ENCODE measurements at places on chromosomes 16 and 17. TPM values are rescaled to one million over a fixed set of nuclear protein-coding genes. Genes with fewer than 3 reads are reported as not detected.

DNA sequence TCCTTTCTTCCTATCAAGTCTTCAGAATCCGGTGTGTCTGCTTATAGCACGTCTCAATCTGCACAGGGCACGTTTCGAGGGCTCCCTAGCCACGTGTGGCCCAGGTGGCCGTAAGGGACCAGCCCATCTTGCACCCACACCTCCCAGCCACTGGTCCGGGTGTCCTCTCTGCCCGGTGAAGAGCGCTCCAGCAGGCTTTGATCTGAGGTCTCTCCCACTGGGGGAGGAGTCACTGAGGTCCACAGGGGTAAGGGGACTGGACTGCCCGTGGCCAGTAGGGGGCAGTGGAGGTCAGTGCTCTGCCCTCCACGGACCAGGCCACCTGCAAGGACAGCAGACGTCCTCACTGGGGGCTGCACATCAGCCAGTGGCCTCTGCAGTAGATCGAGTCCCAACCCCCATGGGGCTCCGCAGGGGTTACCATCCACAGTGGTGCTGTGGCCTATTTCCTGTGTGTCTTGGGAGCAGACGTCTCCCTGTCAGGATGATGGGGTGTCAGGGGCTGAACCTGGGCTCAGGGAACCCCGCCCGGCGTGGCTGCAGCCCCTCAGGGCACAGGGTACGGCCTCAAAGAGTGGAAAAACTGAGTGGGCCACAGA, 204.1 kb upstream of the CIBAR2 start:
- H3K4me3 ChIP-seq: no peak overlapping the region
- H3K36me3 ChIP-seq: no peaks in the 10 kb centered on the region
- H3K27ac ChIP-seq: no peak overlapping the region
- DNase-seq: no peak
- no peaks in the 10 kb centered on the region for H3K27me3 ChIP-seq

PIRT gene
- 0.60 TPM for polyA plus RNA-seq

TMC7 gene
- 1.8 TPM for polyA plus RNA-seq

DNA sequence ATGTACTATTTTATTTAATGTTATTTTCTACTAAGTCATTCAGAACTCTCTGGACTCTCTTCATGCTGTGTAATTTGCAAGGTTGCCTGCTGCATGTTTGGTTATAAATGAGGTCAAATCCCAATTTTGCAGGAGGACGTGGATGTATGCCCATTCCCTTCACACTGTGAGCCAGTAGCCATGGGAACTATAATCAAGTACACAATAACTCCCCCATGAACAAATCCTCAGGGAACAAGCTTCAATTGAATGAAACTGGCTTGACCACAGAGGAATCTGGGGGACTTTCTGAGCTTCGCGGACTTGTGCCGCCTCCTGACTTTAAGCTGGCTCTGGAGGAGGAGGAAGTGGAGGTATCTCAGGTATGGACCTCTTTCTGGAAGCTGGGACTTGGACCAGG, 14.6 kb upstream of the KCTD13 start:
- no peak overlapping the region for H3K27ac ChIP-seq
- no peak for DNase-seq
- H3K36me3 ChIP-seq: no peaks in the 10 kb centered on the region
- H3K4me1 ChIP-seq: peaks cover 16% of the 10 kb centered on the region
- H3K27me3 ChIP-seq: no peaks in the 10 kb centered on the region

DNA sequence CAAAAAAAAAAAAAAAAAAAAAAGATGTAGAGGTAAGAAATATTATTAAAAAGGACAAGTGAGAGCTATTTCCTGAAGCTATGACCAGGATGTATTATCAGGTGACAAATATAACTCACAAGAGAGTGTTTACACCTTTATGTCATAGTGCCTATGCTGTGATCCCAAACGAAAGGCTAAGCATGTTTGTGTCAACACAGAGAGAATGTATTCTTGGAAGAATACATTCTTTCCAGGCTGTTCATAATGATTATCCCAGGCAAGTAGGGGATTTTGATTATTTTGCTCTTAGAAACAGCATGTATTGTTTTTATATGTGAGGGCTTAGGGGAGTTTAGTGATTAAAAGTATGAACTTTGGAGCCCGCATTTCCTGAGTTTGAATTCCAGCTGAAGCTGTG, 175.0 kb downstream of the SPECC1 start:
- H3K36me3 ChIP-seq: no peaks in the 10 kb centered on the region
- H3K27ac ChIP-seq: no peak overlapping the region
- no peak overlapping the region for H3K4me3 ChIP-seq
- no peaks in the 10 kb centered on the region for H3K27me3 ChIP-seq
- H3K4me1 ChIP-seq: peaks cover 7% of the 10 kb centered on the region
- no peak for DNase-seq

E4F1 gene
- polyA plus RNA-seq: 25.3 TPM

CLEC18B gene
- not detected for polyA plus RNA-seq

- H3K27ac ChIP-seq: peak overlapping the region; percentile 74
- no peak for DNase-seq
- H3K36me3 ChIP-seq: no peaks in the 10 kb centered on the region
- H3K4me3 ChIP-seq: no peak overlapping the region
Observed at GRCh38 chr17:78316867-78317789, 42.7 kb downstream of the SOCS3 start.

GRCh38 chr16:81997738-81998137, 13.5 kb downstream of the SDR42E1 start:
- no peak overlapping the region for H3K4me3 ChIP-seq
- H3K27ac ChIP-seq: peak overlapping the region; percentile 81
- peaks cover 9% of the 10 kb centered on the region for H3K36me3 ChIP-seq
- H3K27me3 ChIP-seq: no peaks in the 10 kb centered on the region

- no peaks in the 10 kb centered on the region for H3K4me1 ChIP-seq
- no peak overlapping the region for H3K27ac ChIP-seq
- no peak for DNase-seq
- no peaks in the 10 kb centered on the region for H3K36me3 ChIP-seq
- H3K4me3 ChIP-seq: no peak overlapping the region
- H3K27me3 ChIP-seq: no peaks in the 10 kb centered on the region
Observed at GRCh38 chr17:37312137-37312923, 63.5 kb upstream of the C17orf78 start.

DNA sequence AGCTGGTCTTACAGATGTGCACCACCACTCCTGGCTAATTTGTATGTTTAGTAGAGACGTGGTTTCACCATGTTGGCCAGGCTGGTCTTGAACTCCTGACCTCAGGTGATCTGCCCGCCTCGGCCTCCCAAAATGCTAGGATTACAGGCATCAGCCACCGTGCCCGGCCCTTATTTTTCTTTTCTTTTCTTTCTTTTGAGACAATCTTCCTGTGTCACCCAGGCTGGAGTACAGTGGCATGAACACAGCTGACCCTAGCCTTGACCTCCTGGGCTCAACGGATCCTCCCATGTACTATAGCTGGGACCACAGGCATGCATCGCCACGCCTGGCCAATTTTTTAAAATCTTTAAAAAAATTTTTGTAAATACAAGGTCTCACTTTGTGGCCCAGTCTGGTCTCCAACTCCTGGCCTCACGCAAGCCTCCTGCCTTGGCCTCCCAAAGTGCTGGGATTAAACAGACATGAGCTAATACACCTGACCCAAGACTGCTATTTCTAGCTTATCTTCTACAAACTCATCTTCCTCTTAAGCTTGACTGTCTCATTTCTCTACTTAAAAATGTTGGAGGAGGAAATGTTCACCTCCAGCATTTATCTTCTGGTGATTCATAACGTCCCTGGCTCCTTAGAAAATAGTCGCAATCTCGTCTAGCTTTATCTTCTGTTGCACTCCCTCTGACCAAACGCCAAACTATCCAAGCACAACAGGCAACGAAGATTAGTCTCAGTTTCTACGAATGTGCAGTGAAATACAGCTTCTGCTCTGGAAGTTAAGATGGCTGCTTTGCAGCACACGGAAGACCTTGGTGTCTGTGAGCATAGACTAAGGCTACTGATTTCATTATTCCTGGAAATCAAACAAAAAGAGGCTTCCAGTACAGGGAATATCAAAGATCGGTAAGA, 8.2 kb upstream of the TMEM94 start:
- H3K27me3 ChIP-seq: no peaks in the 10 kb centered on the region
- no peaks in the 10 kb centered on the region for H3K36me3 ChIP-seq
- no peak for DNase-seq
- H3K27ac ChIP-seq: no peak overlapping the region

MT4 gene
- polyA plus RNA-seq: not detected

GRCh38 chr16:78310990-78311561, 211.6 kb downstream of the WWOX start:
- no peak overlapping the region for H3K27ac ChIP-seq
- no peak overlapping the region for H3K4me3 ChIP-seq
- H3K36me3 ChIP-seq: no peaks in the 10 kb centered on the region
- H3K4me1 ChIP-seq: no peaks in the 10 kb centered on the region
- no peak for DNase-seq

DNA sequence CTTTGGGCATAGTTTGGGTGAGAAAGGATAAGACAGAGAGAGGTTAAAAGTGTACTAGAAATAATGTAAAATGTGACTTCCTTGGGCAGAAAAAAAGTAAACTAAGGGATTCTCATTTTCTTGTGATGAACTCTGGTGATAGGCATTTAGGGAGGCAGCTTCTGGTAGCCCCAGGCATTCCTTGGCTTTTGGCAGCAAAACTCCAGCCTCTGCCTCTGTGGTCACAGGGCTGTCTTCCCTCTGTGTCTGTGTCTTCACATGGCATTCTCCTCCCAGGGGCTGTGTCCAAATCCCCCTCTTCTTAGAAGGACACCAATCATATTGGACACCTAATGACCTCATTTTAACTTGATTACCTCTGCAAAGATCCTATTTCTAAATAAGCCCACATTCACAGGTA, 54.7 kb downstream of the HS3ST3B1 start:
- no peaks in the 10 kb centered on the region for H3K27me3 ChIP-seq
- no peak overlapping the region for H3K27ac ChIP-seq
- no peaks in the 10 kb centered on the region for H3K4me1 ChIP-seq
- no peak for DNase-seq
- H3K36me3 ChIP-seq: no peaks in the 10 kb centered on the region
- H3K4me3 ChIP-seq: no peak overlapping the region

EVPL gene
- polyA plus RNA-seq: 4.6 TPM

SYCE1L gene
- polyA plus RNA-seq: 0.92 TPM

DNA sequence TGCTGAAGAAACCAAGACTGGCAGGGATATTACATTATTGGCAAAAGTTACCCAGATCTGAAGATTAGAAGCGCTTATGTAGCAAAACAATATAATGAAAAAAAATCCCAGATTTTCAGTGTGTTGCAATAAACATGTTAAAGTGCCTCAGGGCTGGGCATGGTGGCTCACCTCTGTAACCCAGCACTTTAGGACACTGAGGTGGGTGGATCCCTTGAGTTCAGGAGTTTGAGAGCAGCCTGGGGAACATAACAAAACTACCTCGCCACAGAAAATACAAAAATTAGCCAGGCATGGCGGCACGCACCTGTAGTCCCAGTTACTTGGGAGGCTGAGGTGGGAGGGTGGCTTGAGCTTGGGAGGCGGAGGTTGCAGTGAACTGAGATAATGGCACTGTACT, 6.8 kb downstream of the ZNF207 start:
- H3K36me3 ChIP-seq: peaks cover 38% of the 10 kb centered on the region
- no peaks in the 10 kb centered on the region for H3K27me3 ChIP-seq
- H3K4me3 ChIP-seq: no peak overlapping the region
- no peak overlapping the region for H3K27ac ChIP-seq

- no peaks in the 10 kb centered on the region for H3K4me1 ChIP-seq
- H3K36me3 ChIP-seq: peaks cover 46% of the 10 kb centered on the region
- no peak overlapping the region for H3K4me3 ChIP-seq
- H3K27ac ChIP-seq: no peak overlapping the region
- DNase-seq: no peak
Observed at GRCh38 chr16:15581127-15581815, 61.7 kb downstream of the MARF1 start.

GRCh38 chr17:50559674-50560184, 786 bp upstream of the CACNA1G start:
- H3K4me3 ChIP-seq: peak overlapping the region; percentile 9
- DNase-seq: peak; percentile 89
- H3K4me1 ChIP-seq: peaks cover 40% of the 10 kb centered on the region

PDIA2 gene
- polyA plus RNA-seq: 0.60 TPM

NACA2 gene
- not detected for polyA plus RNA-seq

DNA sequence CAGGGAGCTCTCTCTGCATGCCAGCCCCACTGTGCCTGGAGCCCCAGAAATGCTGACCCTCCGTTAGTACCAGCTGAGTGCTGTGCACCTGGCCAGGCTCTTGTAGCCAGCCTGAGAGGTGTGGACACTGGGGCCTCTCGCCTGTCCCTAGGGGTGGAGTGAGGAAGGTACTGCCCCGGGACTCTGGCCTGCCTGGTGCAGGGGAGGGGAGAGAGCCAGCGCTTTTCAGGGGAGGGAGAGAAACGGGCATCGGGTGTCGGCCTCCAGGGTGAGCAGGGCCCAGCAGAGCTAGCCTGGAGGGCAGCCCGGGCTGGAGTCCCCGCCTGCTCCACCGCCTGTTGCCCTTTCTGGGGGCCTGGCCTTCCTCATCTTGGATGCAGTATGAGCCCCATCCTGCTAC, 13.1 kb downstream of the MAP2K3 start:
- H3K27me3 ChIP-seq: no peaks in the 10 kb centered on the region
- H3K27ac ChIP-seq: no peak overlapping the region
- peaks cover 16% of the 10 kb centered on the region for H3K4me1 ChIP-seq
- DNase-seq: peak; percentile 63
- no peak overlapping the region for H3K4me3 ChIP-seq
- H3K36me3 ChIP-seq: peaks cover 21% of the 10 kb centered on the region

ELMO3 gene
- 41.8 TPM for polyA plus RNA-seq
